SJSA1 (cell line): ENCODE measurements at places on chromosomes 12 and 14. TPM values are rescaled to one million over a fixed set of nuclear protein-coding genes. Genes with fewer than 3 reads are reported as not detected.

DNA sequence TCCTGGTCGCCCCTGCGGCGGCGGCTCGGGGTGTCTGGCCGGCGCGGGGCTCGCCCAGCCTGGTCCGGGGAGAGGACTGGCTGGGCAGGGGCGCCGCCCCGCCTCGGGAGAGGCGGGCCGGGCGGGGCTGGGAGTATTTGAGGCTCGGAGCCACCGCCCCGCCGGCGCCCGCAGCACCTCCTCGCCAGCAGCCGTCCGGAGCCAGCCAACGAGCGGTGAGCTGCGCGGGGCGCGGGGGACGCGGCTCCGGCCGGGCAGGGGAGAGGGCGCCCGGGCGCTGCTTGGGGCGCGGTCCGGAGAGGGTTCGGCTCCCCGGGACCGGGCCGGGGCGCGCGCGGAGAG is at the start of gene LGALS3:
Gene LGALS3 (plus strand): TSS at position 167 of the 342 bp plus-strand sequence. CDS start 8,122 bp downstream, outside the sequence.
- H3K4me3 ChIP-seq, result peak within 1 kb of the TSS; percentile 80
- H3K4me1 ChIP-seq, result peaks cover 68% of the 10 kb centered on the region
- H3K27me3 ChIP-seq, result no peaks in the 10 kb centered on the region

DNA sequence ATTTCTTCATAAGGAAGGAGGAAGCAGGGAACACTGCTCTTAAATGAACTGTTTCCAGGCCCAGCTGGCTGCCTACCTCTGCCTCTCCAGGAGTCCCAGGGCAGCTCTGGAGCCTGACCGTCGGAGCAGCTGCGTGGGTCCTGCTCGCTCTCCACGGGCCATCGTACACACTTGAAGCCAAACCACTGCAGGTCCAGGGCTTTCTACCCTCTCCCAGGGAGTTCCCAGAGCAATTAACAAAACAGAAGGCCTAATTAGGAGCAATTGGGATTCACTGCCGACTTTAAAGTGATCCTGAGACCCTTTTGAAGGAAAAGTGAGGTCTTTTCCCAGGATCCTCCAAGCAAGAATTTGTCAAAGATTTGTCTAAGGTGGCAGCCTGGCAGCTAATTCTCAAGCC is 76.9 kb downstream of the OTX2 start:
- no peak overlapping the region for H3K4me3 ChIP-seq
- H3K4me1 ChIP-seq, result peaks cover 5% of the 10 kb centered on the region; the same call in 1 of the 2 replicates
- peaks cover 18% of the 10 kb centered on the region for H3K27me3 ChIP-seq
- H3K27ac ChIP-seq, result no peak overlapping the region
- H3K36me3 ChIP-seq, result no peaks in the 10 kb centered on the region

Gene MYBPC1
- total RNA-seq, result 0.47 TPM in 1 of 2 replicates, not detected in the other

DNA sequence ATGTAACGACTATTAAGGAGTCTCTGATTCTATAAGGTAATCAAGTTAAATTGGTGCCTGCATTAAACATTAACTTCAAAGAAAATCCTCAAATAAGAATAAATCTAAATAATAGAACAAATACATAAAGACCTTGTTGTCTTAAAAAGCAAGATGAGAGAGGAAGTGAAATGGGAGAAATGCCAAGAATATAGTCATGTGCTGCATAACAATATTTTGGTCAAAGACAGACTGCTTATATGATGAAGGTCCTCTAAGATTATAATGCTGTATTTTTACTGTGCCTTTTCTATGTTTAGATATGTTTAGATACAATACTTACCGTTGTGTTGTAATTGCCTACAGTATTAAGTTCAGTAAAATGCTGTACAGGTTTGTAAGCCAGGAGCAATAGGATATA is 213.6 kb downstream of the C12orf42 start:
- H3K4me3 ChIP-seq, result no peak overlapping the region
- DNase-seq, result no peak
- H3K27me3 ChIP-seq, result no peaks in the 10 kb centered on the region; the same call in 1 of the 2 replicates
- no peak overlapping the region for H3K27ac ChIP-seq
- H3K36me3 ChIP-seq, result no peaks in the 10 kb centered on the region

DNA sequence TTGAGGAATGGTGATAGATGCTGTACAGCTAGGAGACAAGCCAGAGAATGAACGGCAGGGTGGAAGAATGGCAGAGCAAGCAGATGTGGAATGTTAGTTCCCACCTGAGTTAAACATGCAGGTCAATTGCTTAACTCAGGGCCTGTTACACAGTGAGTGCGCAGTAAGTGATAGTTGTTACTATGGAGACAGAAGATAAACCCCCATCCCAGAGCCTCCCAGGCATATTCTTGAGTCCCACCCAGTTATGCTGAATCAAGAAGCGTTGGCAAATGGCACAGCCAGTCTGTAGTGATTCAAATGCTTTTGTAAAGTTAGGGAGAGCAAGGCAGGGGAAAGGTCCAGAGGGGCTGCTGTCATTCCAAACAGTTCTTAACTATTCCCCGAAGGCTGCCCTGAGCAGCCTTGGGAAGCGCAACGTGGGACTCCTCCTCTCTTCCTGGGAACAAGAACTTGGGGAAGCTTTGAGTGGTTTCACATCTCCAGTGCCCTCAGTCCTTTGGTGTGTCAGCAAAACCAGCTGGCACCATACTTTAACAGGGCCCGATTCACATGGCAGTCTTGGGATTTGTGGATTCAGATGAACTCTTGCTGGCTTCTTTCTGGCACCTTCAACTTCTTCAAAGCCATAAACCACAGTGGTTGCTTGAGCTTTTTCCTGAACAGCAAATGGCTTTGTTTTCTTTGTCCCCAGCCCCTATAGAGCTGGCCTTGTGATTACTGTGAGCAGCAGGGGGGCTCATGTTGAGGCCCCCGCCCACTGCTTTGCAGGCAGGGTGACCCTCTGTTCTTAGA is 66.4 kb downstream of the PPM1A start:
- no peaks in the 10 kb centered on the region for H3K4me1 ChIP-seq
- DNase-seq, result no peak
- H3K27me3 ChIP-seq, result no peaks in the 10 kb centered on the region
- no peaks in the 10 kb centered on the region for H3K36me3 ChIP-seq
- H3K27ac ChIP-seq, result no peak overlapping the region
- no peak overlapping the region for H3K4me3 ChIP-seq

Gene ABCC9
- total RNA-seq, result 0.63 and 1.4 TPM in 2 replicates

Gene TSPAN11
- 2.2 and 2.7 TPM in 2 replicates for total RNA-seq

GRCh38 chr14:60723907-60724618 is at the start of gene SIX4:
Gene SIX4, minus strand, starts transcription at chr14:60724351. Its CDS starts 277 bp downstream, at chr14:60724074.
- H3K27ac ChIP-seq, result peak within 1 kb of the TSS; percentile 9; the same call in 1 of the 2 replicates
- peak within 1 kb of the TSS; percentile 67 for H3K4me3 ChIP-seq
- peak; percentile 70 for DNase-seq
- H3K36me3 ChIP-seq, result peaks cover 15% of the 10 kb centered on the region
- peaks cover 8% of the 10 kb centered on the region for H3K4me1 ChIP-seq

Gene B4GALNT3
- not detected in 2 replicates for total RNA-seq

DNA sequence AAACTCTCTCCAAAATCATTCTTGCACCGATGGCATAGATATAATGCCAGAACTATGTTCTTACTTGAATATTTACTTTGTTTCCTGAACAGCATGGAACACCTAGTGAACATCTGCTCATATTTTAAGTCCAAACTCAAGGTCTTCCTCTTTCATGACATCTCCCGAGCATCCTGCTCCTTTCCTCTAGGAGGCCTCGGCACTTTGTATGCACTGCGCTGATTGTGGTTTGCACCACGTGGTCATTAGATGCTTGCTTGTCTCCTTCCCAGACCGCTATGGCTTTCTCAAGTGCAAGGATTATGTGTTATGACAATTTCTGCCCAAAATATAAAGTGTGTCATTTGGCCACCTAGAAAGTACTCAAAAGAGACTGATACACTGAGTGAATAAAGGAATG is 912.0 kb downstream of the GALC start:
- H3K4me1 ChIP-seq, result no peaks in the 10 kb centered on the region
- H3K4me3 ChIP-seq, result no peak overlapping the region
- no peak for DNase-seq

DNA sequence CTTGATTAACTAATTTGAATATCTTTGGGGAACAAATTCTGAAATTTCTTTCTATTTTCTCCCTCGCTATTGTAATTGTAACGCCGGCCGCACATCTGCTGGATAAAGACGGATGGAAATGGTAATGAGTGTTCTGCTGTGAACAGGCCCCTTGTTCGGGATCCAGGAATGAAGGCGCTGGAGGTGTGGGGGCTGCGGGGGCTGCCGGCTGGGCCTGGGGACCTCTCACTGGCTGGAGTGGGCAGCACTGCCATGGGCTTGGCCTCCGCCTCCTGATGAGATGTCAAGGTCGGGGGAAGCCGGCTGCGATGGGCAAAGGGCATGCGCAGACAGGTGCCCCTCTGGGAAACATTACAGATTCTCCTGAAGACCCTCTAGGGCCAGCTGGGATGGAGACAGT is 175.4 kb downstream of the PHETA1 start:
- no peak overlapping the region for H3K27ac ChIP-seq
- no peak for DNase-seq

DNA sequence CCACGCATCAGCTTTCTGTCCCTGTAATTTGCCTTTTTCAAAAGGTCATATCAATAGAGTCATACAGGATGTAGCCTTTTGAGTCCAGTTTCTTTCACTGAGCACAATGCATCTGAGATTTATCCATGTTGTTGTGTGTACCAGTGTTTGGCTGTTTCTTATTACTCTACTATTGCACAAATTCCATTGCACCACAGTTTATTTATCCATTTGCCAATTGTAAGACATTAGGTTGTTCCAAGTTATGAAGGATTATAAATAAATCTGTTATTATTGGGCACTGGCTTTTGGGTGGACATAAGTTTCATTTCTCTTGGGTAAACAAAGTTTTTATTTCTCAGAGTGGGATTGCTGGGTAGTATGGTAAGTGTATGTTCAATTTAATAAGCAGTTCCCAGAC is 68.3 kb upstream of the TBPL2 start:
- H3K4me3 ChIP-seq, result no peak overlapping the region
- H3K36me3 ChIP-seq, result no peaks in the 10 kb centered on the region
- no peaks in the 10 kb centered on the region for H3K4me1 ChIP-seq
- no peak overlapping the region for H3K27ac ChIP-seq

DNA sequence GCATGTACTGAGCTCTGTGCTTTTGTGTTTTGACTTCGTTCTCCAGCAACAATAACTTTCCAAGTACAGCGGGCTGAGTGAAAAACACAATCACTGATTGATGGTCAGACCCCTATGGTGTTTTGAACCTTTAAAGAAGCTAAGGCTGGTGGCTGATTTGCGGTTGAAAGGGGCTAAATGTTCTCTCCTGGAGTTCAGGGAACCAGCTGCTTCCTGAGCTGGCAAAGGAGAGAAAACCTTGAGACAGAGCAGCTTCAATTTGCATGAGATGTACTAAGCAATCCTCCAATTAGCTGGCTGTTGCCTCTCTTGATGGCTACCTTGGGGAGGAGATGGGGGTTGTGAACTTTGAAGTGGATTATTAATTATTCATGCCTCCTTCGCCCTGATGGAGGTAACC is 546.7 kb upstream of the SEL1L start:
- no peaks in the 10 kb centered on the region for H3K36me3 ChIP-seq
- no peak overlapping the region for H3K27ac ChIP-seq
- H3K27me3 ChIP-seq, result no peaks in the 10 kb centered on the region
- no peak overlapping the region for H3K4me3 ChIP-seq

- H3K4me1 ChIP-seq, result peaks cover 24% of the 10 kb centered on the region
- no peak overlapping the region for H3K4me3 ChIP-seq
- DNase-seq, result no peak
- no peaks in the 10 kb centered on the region for H3K36me3 ChIP-seq
Observed at GRCh38 chr14:92404421-92404820, 81.5 kb downstream of the SLC24A4 start.

DNA sequence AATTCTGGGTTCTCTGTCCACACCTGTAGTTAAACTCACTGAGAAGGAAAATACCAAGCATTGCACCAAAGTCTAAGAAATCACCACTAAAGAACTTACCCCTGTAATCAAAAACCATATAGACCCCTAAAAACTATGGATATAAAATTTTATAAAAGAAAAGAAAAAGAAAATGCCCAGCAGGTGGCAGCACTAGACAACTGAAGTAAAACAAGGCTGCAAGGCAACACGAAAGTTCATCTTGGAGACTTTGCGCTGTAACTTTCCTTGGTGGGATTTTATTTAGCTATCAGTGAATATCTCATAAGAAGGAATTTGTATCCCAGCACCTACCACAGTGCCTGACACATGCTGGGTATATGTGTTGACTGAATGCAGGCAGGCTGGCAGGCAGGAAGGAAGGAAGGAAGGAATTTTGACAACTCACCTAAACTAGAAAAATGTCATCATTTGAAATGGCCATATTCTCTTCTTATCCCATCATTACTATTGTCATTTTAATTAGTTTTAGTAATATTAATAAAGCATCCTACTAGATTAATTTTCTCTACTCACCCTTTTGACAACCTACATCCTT is 68.2 kb upstream of the ETV6 start:
- no peak overlapping the region for H3K27ac ChIP-seq
- peak; percentile 73 for DNase-seq
- no peaks in the 10 kb centered on the region for H3K36me3 ChIP-seq
- H3K4me1 ChIP-seq, result peaks cover 22% of the 10 kb centered on the region
- H3K27me3 ChIP-seq, result no peaks in the 10 kb centered on the region
- H3K4me3 ChIP-seq, result no peak overlapping the region

Gene RHOF
- 1.6 and 4.0 TPM in 2 replicates for total RNA-seq

- H3K4me1 ChIP-seq, result peaks cover 38% of the 10 kb centered on the region
- no peaks in the 10 kb centered on the region for H3K27me3 ChIP-seq
- peaks cover 8% of the 10 kb centered on the region for H3K36me3 ChIP-seq
Observed at GRCh38 chr14:93959239-93960107, 16.9 kb downstream of the ASB2 start.

DNA sequence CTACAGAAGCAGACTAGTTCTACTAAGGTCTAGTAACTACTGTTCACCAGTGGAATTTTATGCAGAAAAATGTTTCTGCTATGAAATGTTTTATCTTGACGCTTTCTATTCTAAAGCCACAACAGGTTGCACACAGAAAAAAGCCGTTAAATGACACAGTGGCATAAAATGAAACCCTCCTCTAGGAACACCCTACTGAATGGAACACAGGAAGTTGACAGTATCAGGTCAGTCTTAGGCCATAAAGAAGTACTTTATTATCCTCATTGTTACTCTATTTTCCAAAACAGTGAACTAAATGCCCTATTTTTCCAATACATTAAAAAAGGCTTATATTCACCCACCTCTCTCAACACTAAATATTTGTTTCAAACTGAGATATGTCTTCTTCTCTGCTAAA is 21.9 kb downstream of the EPS8 start:
- H3K4me3 ChIP-seq, result no peak overlapping the region
- H3K36me3 ChIP-seq, result no peaks in the 10 kb centered on the region
- H3K4me1 ChIP-seq, result peaks cover 5% of the 10 kb centered on the region; the same call in 1 of the 2 replicates
- no peak overlapping the region for H3K27ac ChIP-seq
- DNase-seq, result no peak
- H3K27me3 ChIP-seq, result no peaks in the 10 kb centered on the region

DNA sequence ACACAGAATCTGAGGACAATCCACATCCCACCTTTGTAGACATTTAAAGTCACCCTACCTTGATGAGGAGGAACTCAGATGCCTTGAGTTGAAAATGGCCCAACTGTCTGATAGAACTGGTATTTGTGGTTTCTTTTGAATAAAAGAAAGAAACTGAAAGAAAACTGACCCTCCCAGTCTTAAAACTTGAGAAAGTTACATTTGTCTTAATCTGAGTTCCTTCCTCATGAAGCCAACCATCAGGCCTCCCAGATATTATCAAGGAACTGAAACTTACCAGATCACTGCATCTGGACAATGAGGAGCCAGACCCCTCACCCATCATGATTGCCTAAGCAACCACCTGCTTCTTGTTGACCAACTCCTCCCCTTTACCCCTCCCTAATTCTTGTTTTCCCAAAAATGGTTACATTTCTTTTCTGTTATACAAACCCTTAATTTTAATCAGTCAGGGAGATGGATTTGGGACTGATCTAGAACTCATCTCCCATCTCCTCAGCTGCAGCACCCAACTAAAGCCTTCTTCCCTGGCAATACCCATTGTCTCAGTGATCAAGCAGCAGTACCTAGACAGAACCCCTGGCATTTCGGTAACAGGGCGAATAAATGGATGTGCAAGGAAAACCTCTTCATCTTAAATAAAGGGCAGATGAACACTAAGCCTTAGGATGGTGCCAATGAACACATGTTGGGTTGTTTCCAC is 72.0 kb upstream of the RESF1 start:
- no peaks in the 10 kb centered on the region for H3K27me3 ChIP-seq
- DNase-seq, result no peak
- no peaks in the 10 kb centered on the region for H3K36me3 ChIP-seq
- H3K4me3 ChIP-seq, result no peak overlapping the region

Gene SYNDIG1L
- total RNA-seq, result not detected in 2 replicates
